ENCODE measurements at places on chromosomes 13 and 19.
A peak's percentile ranks its signal among the peaks of the same experiment; 100 is the strongest.

GRCh38 chr13:68056816-68057710 is 826.9 kb upstream of the PCDH9 start:
- H3K27ac ChIP-seq: no peak overlapping the region
- no peak for DNase-seq
- no peaks in the 10 kb centered on the region for H3K4me1 ChIP-seq
- H3K4me3 ChIP-seq: no peak overlapping the region
- no peaks in the 10 kb centered on the region for H3K27me3 ChIP-seq

- H3K27me3 ChIP-seq: no peaks in the 10 kb centered on the region
- no peak for DNase-seq
- no peaks in the 10 kb centered on the region for H3K36me3 ChIP-seq
- no peaks in the 10 kb centered on the region for H3K4me1 ChIP-seq
- no peak overlapping the region for H3K27ac ChIP-seq
Observed at GRCh38 chr13:30600496-30600895, 17.2 kb upstream of the USPL1 start.

- no peaks in the 10 kb centered on the region for H3K27me3 ChIP-seq
- no peak overlapping the region for H3K27ac ChIP-seq
- H3K4me3 ChIP-seq: no peak overlapping the region
- H3K36me3 ChIP-seq: no peaks in the 10 kb centered on the region
Observed at GRCh38 chr13:91078093-91078679, 269.3 kb upstream of the MIR17HG start.

GRCh38 chr19:33468361-33469170 is 53.0 kb downstream of the PEPD start:
- no peak overlapping the region for H3K27ac ChIP-seq
- H3K27me3 ChIP-seq: no peaks in the 10 kb centered on the region
- peaks cover 17% of the 10 kb centered on the region for H3K36me3 ChIP-seq
- DNase-seq: no peak

DNA sequence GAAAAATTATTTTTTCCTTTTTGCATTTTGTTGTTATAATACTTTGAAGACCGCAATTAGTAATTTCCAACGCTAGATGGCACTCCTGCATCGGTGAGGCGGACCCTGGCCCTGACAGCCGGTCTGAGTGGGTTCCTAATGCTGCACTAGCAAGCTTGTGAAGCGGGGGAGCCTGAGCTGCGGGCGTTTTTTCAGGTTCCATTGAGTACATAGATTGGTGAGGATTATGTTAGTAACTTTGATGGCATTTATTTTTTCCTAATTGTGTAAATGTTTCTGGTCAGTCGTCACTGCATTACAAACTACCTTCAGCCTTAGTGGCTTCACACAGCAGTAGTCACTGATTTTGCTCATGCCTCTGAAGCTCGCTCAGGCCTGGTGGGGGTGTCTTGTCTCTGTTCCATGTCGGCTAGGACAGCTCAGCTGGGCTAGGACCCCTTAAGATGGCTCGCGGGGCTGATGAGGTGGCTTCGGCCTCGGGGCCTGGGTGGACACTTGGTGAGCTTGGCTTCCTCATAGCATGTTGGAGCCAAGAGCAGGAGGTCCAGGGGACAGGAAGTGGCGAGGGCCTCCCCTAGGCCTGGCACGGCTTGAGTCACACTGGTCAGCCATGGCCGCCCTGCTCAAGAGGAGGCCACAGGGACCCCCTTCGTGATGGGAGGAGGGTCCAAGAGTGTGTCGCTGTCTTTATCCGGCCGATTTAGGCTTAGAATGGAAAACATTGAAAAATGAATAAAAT is 25.0 kb downstream of the ERCC5 start:
- H3K27ac ChIP-seq: no peak overlapping the region
- H3K4me3 ChIP-seq: no peak overlapping the region
- peaks cover 11% of the 10 kb centered on the region for H3K4me1 ChIP-seq
- H3K27me3 ChIP-seq: no peaks in the 10 kb centered on the region
- DNase-seq: no peak

DNA sequence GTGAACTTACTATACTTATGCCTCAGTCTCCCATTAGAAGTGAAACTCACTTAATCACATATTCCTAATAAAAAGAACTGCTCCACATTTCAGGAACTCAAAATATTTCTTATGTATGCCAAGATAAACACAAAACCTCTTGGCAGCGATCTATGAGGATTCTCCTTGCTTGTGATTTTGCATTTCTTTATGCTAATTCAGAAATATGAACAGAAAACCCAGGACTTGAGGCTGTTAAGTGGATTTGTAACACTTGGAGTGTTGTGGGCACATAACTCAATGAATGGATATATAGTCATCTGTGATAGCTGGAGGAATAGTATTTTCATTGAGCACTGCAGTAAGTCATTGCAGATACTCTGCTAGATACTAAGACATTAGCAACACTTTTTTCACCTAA is 5.6 kb upstream of the KATNAL1 start:
- H3K4me3 ChIP-seq: no peak overlapping the region
- H3K27ac ChIP-seq: no peak overlapping the region
- peaks cover 20% of the 10 kb centered on the region for H3K4me1 ChIP-seq
- H3K36me3 ChIP-seq: no peaks in the 10 kb centered on the region
- no peak for DNase-seq

DNA sequence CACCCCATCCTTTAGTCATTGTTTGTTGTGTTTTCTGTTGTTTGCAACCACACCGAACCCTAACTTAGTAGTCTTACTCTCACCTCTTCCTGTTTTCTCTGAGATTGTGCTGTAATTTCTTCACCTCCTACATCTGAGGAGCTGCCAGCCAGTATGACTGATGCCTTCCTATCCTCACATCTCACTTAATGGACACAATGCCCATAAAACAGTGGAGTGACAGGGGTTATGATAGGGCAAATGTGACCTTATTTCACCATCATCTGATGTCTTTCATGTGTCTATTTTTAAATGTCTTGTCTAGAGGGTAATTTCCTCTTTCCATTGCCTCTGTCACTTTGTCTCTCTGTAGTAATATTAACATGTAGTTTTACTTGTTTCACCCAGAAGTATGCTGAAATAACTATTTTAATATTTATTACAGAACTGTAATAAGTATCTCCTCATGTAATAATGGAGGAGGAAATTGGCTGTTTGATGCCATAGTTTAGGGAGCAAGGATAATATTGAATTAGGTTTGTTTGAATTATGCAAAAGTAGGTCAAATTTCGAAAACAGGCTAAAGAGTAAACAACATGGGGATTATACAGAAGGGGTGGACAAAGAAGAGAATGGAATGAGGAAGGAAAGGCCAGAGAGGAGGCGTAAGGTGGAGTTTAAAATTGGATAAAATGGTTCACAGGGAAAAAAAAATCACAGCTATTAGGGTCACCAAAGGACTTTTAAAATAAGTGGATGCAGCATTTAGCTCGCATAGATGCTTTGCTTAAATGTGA is 103.5 kb upstream of the SPRY2 start:
- H3K36me3 ChIP-seq: no peaks in the 10 kb centered on the region
- no peak overlapping the region for H3K4me3 ChIP-seq
- no peak for DNase-seq
- H3K27me3 ChIP-seq: no peaks in the 10 kb centered on the region
- no peaks in the 10 kb centered on the region for H3K4me1 ChIP-seq

DNA sequence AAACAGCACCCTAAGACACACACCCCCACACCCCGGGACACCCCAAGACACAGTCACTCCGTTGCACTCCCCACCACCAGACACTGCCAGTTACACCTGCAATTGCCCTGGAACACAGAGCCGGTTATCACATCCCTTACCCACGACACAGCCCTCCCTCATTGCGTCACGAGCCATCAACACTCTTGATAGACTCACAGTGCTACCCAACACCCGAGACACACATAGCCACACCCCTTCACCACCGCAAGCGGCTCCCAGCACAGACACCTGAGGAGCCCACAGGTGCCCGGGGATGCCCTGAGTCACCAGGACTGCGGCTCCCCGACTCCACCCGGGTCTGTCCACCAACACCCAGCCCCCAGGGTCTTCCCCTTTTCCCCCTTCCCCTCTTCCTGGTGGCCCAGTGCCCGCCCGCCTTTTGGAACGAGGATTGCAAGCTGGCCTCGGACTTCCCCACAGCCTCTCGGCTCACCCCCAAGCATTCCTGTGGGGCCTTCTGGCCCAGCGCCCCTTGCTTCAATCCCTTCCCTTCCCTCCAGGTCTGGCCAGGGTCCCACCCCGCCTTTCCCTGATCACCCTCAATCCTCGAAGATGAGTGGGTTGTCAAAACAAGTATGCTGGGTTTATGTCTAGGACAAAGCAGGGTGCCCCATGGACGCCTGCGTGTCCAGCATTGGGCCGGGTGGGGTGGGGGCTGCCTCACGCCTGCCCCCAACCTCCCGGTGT is 1.7 kb upstream of the PTGER1 start:
- peaks cover 49% of the 10 kb centered on the region for H3K36me3 ChIP-seq
- DNase-seq: no peak
- peaks cover 81% of the 10 kb centered on the region for H3K4me1 ChIP-seq
- H3K4me3 ChIP-seq: no peak overlapping the region
- peak overlapping the region; percentile 22 for H3K27ac ChIP-seq

DNA sequence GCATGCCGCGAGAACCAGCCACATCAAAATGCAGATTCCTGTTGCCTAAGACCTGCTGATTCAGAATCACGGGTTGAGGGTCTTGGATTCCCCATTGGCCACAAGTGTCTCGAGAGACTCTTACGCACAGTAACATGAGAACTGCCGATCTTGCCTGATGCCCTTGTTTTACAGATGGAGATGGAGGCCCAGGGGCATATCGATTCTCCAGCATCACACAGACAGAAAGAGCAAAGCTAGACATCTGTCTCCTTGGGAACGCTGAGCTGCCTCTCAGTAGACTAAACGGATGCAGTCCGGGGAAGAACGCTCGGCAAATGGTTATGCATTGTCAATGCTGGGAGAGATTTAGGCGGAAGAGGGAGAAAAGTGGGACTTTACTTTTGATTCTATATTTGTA is 5.4 kb downstream of the NLRP12 start:
- H3K36me3 ChIP-seq: no peaks in the 10 kb centered on the region
- no peaks in the 10 kb centered on the region for H3K27me3 ChIP-seq
- no peak overlapping the region for H3K27ac ChIP-seq

DNA sequence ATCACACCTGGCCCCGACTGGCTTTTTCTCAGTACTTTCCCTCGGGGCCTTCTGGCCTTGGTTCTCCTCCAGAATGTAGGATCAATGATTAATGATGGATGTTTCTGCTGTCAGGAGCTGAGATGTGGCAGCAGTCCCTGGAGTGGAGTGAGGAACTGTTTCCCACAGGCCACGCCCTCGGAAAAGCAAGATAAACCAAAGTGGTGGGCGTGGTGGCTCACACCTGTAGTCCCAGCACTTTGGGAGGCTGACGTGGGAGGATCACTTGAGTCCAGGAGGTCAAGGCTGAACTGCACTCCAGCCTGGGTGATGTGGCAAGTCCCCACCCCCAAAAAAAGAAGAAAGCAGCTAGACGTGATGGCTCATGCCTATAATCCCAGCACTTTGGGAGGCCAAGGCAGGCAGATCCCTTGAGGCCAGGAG is 7.1 kb upstream of the SHFL start:
- DNase-seq: no peak
- H3K36me3 ChIP-seq: no peaks in the 10 kb centered on the region
- no peak overlapping the region for H3K4me3 ChIP-seq
- H3K4me1 ChIP-seq: peaks cover 6% of the 10 kb centered on the region

- no peak for DNase-seq
- no peak overlapping the region for H3K27ac ChIP-seq
- no peak overlapping the region for H3K4me3 ChIP-seq
- no peaks in the 10 kb centered on the region for H3K36me3 ChIP-seq
Observed at GRCh38 chr13:84980571-84980970, 818.6 kb downstream of the SLITRK6 start.

GRCh38 chr13:48853728-48854102 is 122.0 kb upstream of the FNDC3A start:
- no peak for DNase-seq
- no peak overlapping the region for H3K4me3 ChIP-seq
- no peak overlapping the region for H3K27ac ChIP-seq
- no peaks in the 10 kb centered on the region for H3K36me3 ChIP-seq
- H3K27me3 ChIP-seq: no peaks in the 10 kb centered on the region

GRCh38 chr19:6925801-6926751 is 38.7 kb downstream of the ADGRE1 start:
- no peaks in the 10 kb centered on the region for H3K36me3 ChIP-seq
- no peaks in the 10 kb centered on the region for H3K27me3 ChIP-seq
- no peak overlapping the region for H3K4me3 ChIP-seq
- no peak for DNase-seq

- no peak overlapping the region for H3K27ac ChIP-seq
- no peak for DNase-seq
- no peaks in the 10 kb centered on the region for H3K36me3 ChIP-seq
- peaks cover 63% of the 10 kb centered on the region for H3K4me1 ChIP-seq
- peak overlapping the region; percentile 33 for H3K4me3 ChIP-seq
Observed at GRCh38 chr19:7862413-7862951, 11.7 kb downstream of the PRR36 start.

GRCh38 chr13:32125221-32125689 is 93.7 kb downstream of the FRY start:
- no peaks in the 10 kb centered on the region for H3K27me3 ChIP-seq
- no peak for DNase-seq
- H3K36me3 ChIP-seq: no peaks in the 10 kb centered on the region
- no peak overlapping the region for H3K27ac ChIP-seq

GRCh38 chr19:4911314-4911713 is 2.0 kb downstream of the UHRF1 start:
- H3K27ac ChIP-seq: peak overlapping the region; percentile 76
- H3K4me1 ChIP-seq: peaks cover 36% of the 10 kb centered on the region
- peak overlapping the region; percentile 4 for H3K4me3 ChIP-seq
- DNase-seq: no peak

DNA sequence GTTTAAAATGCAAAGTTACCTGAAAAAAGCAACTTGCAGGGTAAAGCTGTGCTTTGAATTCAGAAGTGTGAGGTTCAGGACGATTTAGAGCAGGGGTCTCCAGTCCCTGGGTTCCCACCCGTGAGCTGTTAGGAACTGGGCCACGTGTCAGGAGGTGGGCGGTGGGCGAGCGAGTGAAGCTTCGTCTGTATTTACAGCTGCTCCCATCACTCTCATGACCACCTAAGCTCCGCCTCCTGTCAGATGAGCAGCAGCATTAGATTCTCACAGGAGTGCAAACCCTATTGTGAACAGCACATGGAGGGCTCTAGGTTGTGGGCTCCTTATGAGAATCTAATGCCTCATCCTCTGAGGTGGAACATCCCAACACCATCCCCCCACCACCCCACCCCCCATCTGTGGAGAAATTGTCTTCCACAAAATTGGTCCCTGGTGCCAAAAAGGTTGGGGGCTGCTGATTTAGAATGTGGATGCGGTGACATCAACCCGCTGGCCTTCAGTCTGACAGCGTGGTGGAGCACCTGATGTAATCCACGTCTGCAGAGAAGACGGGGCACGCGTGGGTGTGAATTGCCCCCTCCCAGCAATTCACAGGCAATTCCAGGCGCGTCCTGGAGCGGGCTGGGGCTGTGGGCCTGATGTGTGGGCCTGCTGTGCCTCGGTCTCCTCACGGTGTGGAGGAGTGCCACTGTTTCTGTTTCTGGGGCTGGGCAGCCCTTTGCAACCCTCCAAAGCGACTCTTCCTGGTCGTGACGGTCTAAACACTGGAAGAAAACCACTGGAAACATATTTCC is 214.0 kb upstream of the SOX1 start:
- no peak overlapping the region for H3K4me3 ChIP-seq
- DNase-seq: no peak
- no peaks in the 10 kb centered on the region for H3K27me3 ChIP-seq
- no peaks in the 10 kb centered on the region for H3K4me1 ChIP-seq
- H3K27ac ChIP-seq: no peak overlapping the region

GRCh38 chr13:44088411-44088810 is 208.7 kb downstream of the LACC1 start:
- no peak overlapping the region for H3K4me3 ChIP-seq
- H3K4me1 ChIP-seq: no peaks in the 10 kb centered on the region
- no peak for DNase-seq
- no peak overlapping the region for H3K27ac ChIP-seq
- H3K36me3 ChIP-seq: no peaks in the 10 kb centered on the region
